ENCODE measurements at places on chromosomes 16 and 17.

- DNase-seq = no peak
Measured at GRCh38 chr16:2366660-2367309, 26.3 kb upstream of the ABCA3 start.

DNA sequence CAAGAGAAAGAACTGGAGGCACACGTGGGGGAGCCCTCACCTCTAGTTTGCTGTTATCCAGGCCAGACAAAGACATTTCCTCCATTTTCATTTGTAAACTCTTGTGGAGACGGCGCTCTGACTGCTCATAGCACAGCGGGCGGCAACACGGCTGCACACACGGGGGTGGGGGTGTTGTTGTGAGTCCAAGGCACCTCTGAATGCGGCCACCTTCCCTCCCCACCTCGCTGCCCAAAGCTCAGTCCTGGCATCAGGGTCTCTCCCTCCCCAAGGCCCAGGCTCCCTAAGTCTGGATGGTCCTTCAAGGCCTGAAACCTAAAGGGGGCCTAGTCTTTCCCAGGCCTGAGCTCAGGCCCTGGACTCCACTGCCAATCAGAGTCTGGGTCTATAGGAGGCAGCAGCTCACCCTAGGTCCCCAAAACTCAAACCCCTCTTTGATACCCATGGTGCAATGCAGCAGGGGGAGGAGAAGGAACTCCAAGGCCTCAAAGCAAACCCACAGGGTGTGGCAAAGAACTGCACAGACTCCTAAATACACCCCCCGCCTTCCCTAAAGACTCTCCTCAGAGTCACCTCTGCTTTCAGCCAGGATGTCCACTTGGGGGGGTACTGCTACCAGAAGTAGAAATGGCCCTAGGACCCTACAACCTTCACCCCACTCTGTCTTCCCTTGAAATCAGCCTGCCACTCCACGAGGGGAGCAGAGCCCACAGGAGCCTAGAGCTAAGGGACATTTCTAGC lies 1.5 kb downstream of the ATXN7L3 start:
- DNase-seq = no peak

- DNase-seq = no peak
Measured at GRCh38 chr17:65394811-65395472, 166.5 kb downstream of the AXIN2 start.

GRCh38 chr16:79537584-79537983 lies 63.0 kb downstream of the MAF start:
- DNase-seq = no peak

- DNase-seq = no peak
Measured at GRCh38 chr16:72673118-72673517, 374.8 kb downstream of the ZFHX3 start.

- no peak for DNase-seq
Measured at GRCh38 chr17:15335446-15335845, 6.0 kb downstream of the TEKT3 start.

DNA sequence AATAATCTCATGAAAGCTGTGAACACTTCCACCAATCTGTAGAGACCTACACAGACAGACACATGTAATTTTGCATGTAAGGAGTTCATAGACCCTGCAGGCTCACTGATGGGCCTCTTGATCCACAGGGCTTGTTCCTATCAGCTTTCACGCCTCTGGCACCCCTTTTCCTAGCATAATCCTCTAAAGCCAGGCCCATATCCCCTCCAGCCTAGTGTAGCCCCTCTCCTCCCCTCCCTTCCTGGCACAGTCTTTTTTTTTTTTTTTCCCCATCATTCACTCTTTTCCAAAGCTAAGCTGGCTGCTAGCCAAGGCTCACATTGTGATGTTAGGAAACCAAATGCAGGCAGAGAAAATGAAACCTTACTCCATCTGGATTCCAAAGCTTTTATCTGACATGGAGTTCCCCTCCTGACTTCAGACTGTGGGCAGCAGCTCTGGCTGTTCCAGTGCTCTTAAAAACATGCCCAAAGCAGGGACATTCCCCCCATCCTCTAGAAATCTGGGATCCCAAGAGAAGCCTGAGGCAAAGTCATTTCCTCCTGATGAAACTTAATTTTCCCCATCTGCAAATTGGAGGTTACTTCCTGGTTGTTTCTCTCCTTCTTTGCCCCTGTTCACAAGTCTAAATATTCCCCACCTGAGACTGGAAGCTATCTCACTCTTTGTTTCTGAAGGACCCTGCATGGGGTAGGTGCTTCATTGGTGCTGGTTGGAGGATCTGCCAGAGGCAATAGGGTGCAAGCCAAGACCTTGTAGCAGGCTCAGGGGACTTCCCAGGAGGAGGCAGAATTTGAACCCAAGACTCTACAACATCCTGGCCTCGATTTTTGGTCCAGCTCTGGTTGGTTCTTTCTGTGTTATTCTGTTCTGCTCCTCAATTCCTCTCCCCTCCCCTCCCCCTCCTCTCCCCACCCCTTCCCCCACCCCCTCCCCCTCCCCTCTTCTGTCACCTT lies 9.9 kb upstream of the CCL5 start:
- DNase-seq = no peak

- no peak for DNase-seq
Measured at GRCh38 chr16:9499941-9500593, 408.6 kb downstream of the HAPSTR1 start.

DNA sequence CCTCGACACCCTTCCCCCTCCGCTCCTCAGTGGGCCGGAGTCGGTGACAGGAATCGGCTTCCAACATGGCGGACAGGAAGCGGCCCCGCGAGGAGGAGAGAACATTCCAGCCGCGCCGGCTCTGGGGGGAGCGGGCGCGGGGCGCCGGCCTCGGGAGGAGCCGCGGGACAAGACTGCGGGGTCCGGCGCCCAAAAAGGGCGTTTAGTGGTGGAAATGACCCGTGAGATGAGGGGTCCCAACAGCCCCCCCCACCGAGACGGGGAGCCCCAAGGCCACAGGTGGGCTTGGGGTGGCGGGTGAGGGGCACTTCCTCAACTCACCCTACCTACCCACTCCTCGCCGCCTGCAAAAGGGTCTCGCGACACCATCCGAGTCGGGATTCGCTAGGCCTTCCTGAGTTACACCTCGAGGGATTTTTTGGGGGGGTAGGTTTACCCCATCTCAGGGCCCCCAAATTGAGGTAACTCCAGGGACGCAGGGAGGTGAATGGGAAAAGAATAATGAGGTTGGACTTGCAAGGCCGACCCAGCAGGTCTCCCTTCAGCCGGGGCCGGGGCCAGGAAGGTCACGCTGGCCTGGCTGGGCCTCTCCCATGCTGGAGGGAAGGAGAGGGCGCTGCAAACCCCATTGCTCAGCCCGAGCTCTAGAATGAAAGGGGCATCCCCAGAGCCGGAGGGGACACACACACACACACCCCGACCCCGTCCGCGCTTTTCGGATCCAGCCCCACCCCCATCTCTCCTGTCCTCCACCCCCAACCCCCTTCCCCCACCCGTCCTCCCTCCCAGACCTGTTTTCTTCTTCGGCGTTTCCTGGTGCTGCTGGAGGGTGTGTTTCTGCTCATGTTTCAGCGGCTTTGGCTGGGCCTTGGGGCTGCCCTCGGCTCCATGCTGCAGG lies 707 bp downstream of the NUFIP2 start:
- peak; percentile 33 for DNase-seq

- no peak for DNase-seq
Measured at GRCh38 chr17:82283208-82283749, 9.8 kb upstream of the CSNK1D start.

GRCh38 chr16:21722771-21723455 lies 59.1 kb downstream of the OTOA start:
- no peak for DNase-seq

DNA sequence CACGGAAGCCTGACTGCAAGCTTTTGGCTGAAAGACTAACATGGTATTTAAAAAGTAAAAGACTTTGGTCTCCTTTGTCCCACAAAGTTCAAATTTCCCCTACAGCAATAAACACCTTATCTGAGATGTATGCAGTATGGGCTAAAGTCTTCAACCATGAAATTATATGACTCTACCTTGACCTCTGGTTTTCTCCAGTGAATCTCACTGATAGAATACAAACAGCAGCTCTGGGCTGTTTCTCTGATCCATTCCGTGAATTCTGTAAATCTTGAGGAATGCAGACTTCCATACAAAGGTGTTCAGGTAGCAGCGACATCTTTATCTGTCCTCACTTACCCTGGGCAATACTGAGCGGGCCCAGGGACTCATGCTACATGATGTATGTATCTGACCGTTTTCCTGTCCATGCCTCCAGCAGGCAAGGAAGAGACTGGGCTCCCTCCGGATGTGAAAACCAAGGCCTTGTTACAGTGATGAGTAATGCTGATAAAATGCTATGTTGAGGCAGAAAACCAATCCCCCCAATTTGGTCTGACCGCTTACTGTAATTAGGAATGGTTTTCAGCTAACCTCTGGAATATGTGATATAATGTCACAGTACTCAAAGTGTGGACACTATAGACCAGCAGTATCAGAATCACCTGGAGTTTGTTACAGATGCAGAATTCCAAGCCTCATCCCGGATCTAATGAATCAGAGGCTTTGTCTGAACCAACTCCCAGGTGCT lies 589.8 kb downstream of the HS3ST4 start:
- DNase-seq = no peak

GRCh38 chr16:75502916-75503605 lies 7.8 kb upstream of the CHST6 start:
- no peak for DNase-seq

DNA sequence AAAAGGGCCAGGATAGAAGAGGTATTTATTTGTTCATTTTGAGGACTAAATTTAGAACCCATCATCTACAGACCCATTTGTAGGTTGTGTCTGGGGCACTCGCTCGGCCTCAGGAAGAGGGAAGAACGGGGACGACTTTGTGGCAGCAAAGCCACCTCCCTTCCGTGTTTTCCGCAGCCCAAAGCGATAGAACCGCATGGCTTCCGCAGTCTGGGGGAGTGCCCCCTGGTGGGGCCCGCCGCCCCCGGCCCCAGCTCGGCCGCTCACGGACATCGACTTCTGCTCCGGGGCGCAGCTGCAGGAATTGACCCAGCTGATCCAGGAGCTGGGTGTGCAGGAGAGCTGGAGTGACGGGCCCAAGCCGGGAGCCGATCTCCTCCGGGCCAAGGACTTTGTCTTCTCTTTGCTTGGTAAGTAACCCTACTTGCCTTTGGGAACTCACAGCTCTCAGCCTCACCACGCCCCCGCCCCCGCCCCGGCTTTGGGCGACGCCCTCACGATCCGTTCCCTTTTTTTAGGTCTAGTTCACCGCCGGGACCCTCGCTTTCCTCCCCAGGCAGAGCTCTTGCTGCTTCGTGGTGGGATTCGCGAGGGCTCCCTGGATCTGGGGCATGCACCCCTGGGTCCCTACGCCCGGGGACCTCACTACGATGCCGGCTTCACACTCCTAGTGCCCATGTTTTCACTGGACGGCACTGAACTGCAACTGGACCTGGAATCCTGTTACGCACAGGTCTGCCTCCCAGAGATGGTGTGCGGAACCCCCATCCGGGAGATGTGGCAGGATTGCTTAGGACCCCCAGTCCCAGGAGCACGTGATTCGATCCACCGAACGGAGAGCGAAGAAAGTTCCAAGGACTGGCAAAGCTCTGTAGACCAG lies 681 bp downstream of the TMEM102 start:
- peak; percentile 30 for DNase-seq

DNA sequence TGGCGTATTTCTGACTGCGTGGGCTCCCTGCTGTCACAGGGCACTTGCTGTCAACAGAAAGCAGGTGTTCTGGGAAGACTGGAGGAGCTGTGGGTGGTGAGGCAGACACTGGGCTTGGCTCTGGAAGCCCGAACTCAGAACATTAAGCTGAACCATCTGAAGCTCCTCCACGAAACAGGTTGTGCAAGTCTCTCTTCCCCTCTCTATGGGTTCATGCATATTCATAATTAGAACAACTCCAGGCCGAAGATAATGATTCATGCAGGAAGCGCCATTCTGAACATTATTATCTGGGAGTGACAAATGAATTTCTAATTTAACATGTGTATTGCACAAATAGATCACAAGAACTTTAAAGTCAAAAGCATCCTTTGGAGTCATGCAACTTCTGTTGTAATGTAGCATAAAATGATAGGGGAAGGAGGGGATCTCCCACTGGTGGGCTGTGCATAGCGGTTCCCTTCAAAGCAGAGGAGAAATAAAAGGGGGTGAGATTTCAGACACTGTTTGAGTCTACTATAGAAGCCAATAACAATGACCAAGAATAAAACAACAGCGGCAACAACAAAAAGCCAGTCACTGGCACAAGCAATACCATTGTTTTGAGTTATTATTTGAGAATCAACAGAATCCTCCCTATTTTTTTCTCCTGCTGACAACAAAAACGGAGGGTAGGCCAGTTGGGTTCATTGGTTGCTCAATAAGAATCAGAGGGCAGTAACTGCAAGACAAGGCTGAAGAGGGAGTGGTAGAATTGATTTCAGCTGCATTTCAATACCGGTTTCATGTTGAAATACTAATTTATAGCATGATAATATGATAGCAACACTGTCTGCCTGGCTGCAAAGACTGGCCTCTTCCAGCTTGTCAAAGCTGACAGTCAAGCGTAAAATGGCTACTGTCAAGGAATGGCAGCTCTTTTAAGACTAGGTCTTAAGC lies 407.3 kb downstream of the XYLT1 start:
- DNase-seq = no peak

GRCh38 chr17:76726231-76726775 lies at the start of gene JMJD6:
Gene JMJD6, minus strand, starts transcription at chr17:76726606. Its CDS starts 131 bp downstream, at chr17:76726475.
- peak; percentile 90 for DNase-seq

DNA sequence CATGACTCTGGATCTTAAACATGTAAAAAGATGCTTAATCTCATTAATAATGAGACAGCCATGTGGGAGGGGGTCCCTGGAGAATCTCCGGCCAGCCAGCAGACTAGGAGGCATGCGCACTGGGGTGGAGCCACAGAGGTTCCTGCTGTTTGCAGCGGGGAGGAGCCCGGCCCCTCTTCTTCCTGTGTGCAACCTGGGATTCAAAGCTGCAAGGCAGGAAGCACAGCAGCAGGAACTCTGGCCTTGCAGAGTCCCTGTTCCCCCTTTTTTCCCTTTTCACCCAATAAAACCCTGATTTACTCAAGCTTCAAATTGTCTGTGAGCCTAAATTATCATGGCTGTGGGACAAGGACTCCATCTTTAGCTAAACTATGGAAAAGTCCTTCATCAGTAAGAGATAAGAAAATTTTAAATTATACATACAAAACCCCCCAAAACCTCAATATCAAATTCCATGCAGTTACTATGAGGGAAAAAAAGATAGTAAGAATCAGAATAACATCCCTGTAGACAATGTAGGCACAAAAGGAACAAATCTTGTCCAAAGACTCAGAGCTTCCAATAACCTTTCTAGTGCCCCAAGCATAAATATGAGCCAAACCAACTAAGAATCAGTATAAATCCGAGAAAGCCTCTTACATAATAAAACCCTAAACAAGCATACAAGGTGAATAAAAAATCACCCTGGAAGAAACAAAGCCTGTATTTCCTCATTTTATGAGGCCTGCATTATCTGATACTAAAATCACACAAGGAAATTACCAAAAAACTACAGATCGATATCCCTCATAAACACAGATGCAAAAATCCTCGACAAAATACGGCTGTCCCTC lies 12.1 kb downstream of the CFDP1 start:
- no peak for DNase-seq

- no peak for DNase-seq
Measured at GRCh38 chr16:66289986-66290385, 76.5 kb upstream of the CDH5 start.

GRCh38 chr17:32523827-32524552 lies 37.2 kb downstream of the CDK5R1 start:
- no peak for DNase-seq

GRCh38 chr17:61122326-61122913 lies 277.2 kb upstream of the TBX2 start:
- DNase-seq = no peak

GRCh38 chr17:78595135-78595810 lies 18.1 kb upstream of the DNAH17 start:
- no peak for DNase-seq

GRCh38 chr17:1449412-1449967 lies 6.5 kb downstream of the CRK start:
- no peak for DNase-seq

GRCh38 chr16:17483351-17483750 lies 12.6 kb upstream of the XYLT1 start:
- no peak for DNase-seq

Measured in activated CD8-positive, alpha-beta memory T cell treated with anti-CD3 and anti-CD28 coated beads for 4 hours (primary cell).